Mucosa of descending colon (tissue), 3 donors: ENCODE measurements at places on chromosomes 2 and 18.

GRCh38 chr2:149330127-149331022, at the start of gene LYPD6:
Gene LYPD6 (plus strand): TSS chr2:149330587. CDS start chr2:149437709, 107,122 bp downstream.
- peak; percentile 77 for DNase-seq

DNA sequence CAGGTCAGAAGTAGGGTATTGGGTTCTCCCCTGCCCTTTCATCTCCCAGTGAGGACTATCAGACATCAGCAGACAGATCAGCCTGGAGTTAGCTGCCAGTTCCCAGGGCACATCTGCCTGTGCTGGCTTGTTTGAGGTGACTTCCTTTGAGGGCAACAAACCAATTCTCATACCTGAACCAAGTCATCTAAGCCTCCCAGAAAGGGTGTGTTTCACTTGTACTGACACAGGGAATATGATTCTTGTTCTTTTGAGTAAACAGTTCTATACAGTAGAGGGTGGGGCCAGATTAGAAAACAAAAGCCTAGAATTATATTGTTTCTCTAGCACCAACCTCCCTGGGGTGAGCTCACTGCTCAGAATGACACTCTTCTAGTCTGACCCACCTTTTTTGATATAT, 591.9 kb downstream of the SLC4A3 start:
- DNase-seq: peak; percentile 6

DNA sequence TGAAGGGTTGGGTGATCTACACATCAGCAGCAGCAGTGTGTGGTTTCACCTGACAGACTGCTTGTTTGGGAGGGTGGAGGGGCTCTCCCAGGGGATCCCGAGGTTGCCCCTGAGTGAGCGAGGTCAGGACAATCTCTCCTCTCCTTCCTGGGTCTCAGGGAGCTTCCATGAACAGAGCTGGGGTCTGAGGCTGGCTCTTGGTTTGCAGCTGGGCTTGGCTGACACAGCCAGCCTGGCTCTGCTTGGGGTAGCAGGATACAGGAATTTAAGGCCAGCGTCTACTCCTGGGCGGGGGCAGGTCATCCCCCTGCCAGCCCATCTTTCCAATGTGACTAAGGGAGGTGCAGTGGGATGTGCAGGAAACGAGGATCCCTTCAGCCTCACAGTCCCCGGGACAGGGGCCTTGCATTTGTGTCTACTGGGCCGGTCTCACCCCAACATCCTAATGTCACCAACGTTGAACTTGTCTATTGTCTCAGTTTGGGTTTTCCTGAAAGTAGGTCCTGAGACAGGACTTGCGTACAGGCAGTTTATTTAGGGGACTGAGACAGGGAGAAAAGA, 262.6 kb upstream of the HDAC4 start:
- DNase-seq: no peak

- peak; percentile 70 for DNase-seq
These were observed 602 bp downstream of the SNX17 start for GRCh38 chr2:27370816-27371620.
